ENCODE measurements at places on chromosomes 7 and 10.

- no peak for DNase-seq
These were observed 164.8 kb downstream of the THSD7A start for GRCh38 chr7:11667071-11667809.

DNA sequence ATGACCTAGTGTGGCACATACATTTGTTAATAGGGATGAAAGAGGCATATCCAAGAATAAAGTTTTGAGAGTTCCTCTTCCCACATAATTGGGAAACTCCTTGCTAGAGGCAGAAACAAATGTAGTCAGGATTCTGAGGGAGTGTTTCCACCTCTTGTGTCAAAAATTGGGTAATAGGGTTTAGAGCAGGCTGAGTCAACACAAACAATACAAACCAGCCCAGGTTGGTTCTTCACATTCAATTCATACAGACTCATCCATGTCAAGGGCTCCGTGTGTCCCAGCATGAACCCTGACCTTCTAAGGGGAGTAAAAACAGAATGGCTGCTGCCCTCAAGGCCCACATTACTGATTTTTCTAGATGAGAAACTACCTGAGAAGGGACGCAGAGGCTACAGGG, 75.3 kb downstream of the GLI3 start:
- DNase-seq: no peak

GRCh38 chr7:111883241-111883640, 320.9 kb upstream of the IMMP2L start:
- DNase-seq: no peak

DNA sequence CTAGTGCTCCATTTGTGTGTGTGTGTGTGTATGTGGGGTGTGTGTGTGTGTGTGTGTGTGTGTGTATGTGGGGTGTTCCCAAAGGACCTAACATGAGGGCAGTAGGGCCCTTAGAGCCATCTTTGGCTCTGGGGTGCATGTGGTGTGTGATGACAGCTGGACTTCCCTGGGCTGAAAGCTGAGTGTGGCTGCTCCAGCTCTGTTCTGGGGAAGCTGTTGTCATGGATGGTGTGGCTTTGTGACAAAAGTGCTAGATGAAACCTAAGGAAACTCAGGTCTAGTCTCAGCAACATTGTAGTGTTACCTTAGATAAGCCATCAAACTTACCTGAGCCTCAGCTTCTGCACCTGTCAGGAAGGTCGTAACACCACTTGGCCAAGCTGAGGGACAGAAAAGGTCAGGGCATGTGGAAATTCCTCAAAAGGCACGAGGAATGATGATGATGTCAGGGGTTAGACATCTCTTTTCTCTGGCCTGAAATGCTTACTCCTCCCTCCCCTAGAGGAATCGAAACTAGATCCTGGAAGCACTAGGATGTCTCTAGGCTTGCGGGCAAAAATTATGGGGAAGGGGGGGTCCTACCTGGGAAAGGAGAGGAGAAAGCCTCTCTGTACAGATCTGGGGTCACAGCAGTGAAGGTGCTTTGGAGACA, 115.4 kb downstream of the RPS24 start:
- DNase-seq: no peak

DNA sequence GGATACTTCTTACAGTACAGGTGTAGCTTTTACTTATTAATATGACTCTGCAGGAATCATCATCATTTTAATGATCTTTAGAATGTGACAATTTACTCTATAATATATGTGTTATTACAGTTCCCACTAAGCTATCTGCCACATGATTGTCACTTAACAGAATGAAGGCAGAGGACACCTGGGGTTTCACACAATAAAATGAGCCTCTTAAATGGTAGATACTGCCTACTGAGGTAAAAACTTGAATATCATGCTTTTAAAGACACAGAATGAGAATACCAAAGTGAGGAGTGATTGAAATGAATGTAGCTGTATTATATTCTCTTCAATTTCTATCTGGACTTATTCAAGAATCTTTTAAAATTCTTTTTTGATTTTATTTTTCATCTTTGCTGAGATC, 1255.3 kb upstream of the LRRN3 start:
- DNase-seq: no peak

DNA sequence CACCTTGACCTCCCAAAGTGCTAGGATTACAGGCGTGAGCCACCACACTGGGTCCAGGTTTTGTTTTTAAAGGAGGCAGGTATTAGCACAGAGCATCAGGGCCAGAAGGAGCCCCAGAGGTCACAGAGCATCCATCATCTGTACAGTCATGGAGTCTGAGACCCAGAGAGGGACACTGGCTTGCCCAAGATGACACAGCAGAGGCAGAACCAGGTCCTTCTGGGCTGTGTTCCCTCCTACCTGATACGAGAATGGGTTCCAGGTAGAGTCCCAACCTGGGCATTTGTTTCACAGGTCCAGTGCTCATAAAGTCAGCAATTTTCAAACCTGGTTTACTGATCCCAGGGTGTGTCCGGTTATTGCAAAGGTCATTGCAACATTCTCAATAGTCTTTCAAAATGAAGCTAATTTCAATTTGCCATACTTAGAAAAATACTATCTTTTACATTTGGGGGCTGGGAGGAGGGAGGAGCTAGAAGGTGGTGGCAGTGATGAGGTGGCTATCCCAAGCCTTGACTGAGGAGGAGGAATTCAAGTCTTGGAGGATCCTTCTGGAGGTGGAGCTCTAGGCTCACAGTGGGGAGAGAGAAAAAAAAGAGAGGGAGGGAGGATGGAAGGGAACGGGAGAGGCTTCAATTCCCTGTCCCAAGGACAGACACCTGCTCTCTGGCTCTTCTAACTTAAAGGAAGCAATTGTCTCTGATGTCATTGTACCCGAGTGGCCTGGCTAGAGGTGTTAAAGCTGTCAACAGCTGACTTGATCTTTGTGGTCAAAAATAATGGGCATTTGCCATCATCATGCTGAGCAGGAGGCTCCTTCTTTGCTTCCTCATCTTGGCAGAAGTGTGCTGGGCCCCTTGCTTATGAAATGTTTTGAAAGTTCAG, 8.1 kb downstream of the MXI1 start:
- DNase-seq: no peak

- no peak for DNase-seq
These were observed 182.7 kb upstream of the MKLN1 start for GRCh38 chr7:131145026-131145425.

GRCh38 chr7:452791-453455, 66.7 kb downstream of the PDGFA start:
- no peak for DNase-seq

DNA sequence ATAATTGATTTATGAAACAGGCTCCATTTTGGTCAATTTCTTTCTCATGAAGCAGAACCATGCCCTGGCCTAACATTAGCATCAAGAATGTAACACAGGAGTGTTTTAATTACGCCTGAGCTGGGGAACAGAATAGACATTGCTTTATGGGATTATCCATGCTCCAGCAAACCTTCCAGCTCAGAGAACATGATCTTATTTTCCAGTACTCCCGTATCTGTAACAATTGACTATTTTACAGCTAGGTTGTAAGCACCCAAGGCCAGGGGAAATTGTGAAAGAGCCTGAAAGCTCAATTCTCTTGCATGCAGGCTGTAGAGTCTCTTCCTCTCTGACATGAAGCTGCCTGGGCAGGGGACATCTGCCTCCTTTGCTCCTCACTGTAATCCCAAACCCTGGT, 30.8 kb upstream of the CRYGN start:
- DNase-seq: no peak

GRCh38 chr7:96084881-96085553, 236.9 kb downstream of the SLC25A13 start:
- no peak for DNase-seq

DNA sequence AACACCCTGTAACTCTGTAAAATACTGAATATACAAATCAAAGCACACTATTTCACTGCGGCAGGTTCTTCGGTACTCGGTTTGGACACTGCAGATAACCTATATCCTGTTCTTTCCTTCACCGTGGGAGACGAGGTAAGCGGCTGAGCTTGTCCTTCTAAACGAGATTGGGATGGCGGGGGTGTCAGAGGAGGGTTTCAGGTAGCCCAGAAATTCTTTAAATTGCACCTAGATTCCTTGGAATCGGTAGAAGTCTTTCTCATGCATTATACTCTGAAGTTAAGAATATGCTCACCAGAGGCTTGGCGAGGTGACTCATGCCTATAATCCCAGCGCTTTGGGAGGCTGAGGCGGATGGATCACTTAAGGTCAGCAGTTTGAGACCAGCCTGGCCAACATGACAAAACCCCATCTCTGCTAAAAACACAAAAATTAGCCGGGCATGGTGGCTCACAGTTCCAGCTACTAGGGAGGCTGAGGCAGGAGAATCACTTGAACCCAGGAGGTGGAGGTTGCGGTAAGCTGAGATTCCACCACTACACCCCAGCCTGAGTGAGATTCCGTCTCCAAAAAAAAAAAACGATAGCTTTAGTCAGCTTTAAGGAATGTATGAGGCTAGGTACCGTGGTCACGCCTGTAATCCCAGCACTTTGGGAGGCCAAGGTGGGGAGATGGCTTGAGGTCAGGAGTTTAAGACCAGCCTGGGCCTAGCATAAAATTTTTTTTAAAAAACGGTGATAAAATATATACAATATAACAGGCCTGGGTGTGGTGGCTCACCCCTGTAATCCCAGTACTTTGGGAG, 10.1 kb upstream of the LAT2 start:
- no peak for DNase-seq

DNA sequence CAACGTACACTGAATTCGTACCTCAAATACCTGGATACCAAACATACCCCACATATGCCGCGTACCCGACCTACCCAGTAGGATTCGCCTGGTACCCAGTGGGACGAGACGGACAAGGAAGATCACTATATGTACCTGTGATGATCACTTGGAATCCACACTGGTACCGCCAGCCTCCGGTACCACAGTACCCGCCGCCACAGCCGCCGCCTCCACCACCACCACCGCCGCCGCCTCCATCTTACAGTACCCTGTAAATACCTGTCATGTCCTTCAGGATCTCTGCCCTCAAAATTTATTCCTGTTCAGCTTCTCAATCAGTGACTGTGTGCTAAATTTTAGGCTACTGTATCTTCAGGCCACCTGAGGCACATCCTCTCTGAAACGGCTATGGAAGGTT, 9.5 kb upstream of the SGCE start:
- DNase-seq: no peak

- DNase-seq: no peak
These were observed 200.1 kb upstream of the PRKCQ start for GRCh38 chr10:6780008-6780677.

DNA sequence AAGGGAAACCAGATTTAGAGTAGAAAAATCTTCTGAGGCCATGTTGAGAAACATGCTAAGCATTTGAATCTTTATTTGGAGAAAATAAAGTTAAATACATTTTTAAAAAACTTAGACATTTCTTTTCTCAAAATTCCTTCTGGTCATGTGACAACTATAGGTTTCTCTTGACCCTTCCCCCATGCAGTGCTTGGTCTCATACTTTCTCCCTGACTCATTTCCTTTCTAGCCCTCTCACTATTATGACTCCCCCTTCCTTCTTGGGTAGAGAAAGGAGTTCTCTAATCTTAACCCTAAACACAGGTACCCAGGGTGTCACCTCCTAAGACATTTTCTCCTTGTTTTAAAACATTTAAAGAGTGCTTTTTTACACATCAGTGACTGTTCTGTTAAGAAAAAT, 179.5 kb upstream of the TMEM106B start:
- no peak for DNase-seq

- DNase-seq: no peak
These were observed 13.1 kb downstream of the PLCE1 start for GRCh38 chr10:94006591-94007550.

DNA sequence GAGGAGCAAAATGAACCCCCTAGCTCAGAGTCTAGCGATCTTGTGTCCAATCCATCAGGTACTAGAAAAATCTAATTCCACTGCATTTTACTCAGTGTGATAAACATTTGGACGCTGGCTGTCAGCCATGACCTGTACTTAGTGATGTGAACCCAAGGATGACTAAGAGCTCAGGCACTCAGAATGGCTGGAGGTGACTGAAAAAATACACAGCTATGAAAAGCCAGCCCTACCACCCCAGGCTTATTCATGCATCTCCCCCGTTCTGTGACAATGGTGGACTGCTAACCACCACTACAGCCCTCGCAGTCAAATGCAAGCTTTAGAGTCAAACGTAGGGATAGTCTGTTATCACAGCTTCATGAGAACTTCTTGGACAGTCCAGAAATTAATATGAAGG, 14.9 kb downstream of the AFAP1L2 start:
- no peak for DNase-seq

- no peak for DNase-seq
These were observed 229.3 kb downstream of the MAD1L1 start for GRCh38 chr7:2003451-2003930.

GRCh38 chr7:103952408-103952807, 37.0 kb downstream of the RELN start:
- no peak for DNase-seq

- DNase-seq: no peak
These were observed 23.4 kb upstream of the LIPA start for GRCh38 chr10:89274928-89275327.

DNA sequence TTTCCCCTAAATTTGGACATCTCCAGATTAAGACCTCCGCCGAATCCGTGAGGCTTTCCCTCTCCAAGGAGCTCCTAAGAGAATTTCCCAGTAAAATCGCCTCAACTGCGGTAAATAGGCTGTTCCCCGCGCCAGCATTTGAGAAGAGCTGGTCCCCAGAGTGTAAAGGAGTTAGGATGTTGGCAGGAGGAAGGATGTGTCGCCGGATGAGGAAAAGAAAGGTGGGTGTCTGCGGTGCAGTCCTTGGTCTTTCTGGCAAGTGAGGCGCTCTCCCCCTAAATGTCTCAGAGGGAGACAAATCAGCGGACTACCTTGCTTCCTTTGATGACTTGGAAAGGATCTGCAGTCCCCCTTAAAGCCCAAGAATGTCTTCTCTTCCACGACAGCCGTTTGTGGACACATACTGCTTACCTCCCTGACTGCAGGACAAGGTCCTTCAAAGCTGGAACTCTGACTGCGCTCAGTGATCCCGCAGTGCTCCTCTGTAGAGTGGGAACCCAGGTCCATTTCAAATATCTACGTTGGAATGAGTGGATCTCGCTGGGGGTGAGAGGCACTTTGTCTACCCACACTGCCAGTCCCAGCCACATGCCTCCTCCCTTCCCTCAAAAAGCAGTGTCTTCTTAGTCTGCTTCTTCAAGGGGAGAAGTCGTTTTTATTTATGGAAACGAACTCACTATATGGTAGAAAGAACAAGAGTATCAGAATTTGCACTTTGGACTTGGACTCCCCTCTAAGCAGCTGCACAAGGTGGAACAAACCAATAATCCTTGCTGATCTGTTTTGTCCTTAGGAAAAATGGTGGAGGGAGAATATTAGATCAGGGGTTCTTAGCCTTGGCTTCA, 1.1 kb upstream of the DLG5 start:
- DNase-seq: no peak

GRCh38 chr7:80721883-80722615, 83.6 kb downstream of the CD36 start:
- DNase-seq: no peak

DNA sequence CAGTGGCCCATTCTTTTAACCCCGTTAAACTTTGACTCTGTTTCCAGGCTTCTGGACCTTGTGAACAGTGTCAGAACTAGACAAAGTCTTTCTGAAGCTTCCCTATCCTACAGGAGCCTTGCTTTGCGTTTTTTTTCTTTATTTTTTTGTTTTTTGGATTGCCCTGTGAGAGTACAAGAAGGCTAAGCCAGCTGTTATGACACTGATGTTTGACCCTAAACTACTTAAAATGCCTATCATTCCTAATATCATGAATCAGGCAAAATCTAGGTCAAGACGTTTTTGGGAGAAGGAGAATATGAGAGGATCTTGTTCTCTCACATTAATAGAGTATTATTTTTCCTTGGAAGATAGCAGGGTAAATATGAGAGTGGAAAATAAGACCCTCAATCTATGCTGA, 79.8 kb downstream of the EPDR1 start:
- DNase-seq: no peak

- DNase-seq: no peak
These were observed 16.6 kb upstream of the LANCL2 start for GRCh38 chr7:55348502-55348901.
